ENCODE measurements at places on chromosomes 11 and 22.

GRCh38 chr11:126138636-126139035 lies 72.8 kb downstream of the RPUSD4 start:
- no peak for DNase-seq

DNA sequence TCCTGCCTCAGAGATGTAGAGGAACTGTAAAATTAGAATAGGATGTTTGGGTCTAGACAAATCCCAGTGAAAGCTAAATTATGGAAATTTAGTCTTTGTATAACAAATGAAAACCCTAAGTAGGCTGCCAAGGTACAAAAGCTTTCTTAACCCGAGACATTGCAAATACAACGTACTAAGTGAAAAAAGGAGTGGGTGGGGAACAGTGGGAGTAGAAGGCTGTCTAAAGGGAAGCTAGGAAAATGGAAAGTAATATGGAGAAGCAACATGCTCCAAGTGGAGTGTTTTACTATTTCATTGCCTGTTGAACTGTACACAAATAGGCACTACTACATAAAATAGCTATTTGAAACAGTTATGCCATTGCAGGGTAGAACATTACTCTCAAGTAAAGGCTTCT lies 6.8 kb upstream of the LIN7C start:
- DNase-seq, result no peak

DNA sequence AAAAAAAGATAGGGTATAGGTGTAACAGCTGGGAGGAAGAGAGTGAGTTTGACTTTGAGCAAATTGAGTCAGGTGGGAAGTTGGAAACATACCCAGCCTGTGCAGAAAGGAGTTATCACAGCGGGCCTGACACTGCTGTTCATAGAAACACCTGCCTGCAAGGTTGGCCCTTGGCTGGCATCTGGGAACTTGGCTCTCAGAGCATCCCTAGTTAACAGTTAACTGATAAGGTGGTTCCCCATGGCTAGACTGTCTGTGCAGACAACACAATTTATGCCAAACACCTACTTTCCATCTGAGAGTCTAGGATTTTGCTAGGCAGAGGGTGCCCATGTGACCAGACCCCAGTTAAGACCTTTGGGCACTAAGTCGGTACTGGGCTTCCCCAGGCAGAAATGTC lies 31.4 kb downstream of the ADAMTS8 start:
- DNase-seq, result no peak

DNA sequence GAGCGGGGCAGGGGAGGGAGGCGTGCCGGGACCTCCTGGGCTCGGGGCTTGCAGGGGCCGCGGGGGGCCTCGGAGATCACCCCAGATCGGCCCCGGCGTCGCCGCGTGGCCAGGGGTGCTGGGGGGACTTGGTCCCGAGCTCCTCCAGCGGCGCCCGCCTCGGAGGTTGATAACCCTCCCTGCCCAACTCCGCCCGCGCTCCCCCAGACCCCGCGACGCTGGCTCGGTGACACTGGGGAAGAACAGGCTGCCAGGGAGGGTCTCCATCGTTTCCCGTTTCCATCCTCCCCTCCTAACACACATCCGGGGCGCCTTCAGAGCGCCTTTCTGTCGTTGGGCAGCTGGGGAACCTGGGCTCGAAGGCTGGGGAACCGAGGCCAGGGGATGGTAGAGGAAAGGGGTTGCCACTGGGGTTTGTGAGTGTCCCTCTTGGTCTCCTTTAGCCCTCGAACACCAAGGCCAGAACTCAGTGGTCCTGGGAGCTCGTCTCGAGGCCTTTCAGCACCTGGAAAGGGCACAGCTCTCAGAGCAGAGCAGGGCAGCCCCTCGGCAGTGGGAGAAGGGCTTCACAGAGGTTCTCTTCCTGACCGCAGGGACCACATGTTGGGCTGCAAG lies 431 bp downstream of the SLC37A2 start:
- no peak for DNase-seq

DNA sequence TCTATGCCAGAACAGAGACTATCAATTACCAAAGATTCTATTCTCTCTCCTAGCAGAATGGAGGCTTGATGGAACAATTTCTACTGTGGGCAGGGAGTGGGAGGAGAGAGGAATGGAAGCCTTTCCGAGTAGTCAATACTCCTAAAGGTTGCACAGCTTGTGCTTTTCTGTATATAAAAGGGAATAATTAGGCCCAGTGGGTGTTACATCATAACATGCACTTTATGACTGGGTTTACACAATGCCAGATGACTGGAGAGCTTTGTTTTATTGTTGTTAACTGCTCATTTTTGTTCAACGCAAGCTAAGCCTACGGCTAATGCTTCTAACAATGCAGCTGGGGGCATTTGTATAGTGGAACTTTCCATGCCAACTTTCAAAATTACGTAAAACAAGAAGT lies 2237.9 kb upstream of the RAG2 start:
- no peak for DNase-seq

GRCh38 chr22:43308060-43308830 lies 34.9 kb downstream of the SCUBE1 start:
- no peak for DNase-seq

GRCh38 chr11:82898241-82898640 lies 2.0 kb downstream of the PRCP start:
- DNase-seq, result no peak

DNA sequence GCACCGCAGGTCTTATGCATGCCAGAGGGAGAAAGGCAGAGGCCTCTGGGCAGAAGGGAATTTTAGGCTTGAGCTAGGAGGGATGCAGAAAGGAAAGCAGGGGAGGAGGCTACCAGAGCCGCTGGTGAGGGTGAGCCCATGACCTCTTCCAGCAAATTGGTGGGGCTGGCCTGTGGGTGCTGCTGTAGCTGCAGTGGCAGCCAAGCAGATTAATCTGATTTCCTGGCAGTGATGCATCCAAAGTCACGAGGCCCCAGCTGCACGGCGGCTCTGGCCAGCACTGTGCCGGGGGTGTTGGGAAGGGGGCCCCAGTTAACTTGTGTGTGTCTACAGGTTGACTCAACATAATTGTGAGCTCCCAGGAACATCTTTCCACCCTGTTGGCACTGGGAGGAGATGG lies 41.4 kb upstream of the B3GAT1 start:
- DNase-seq, result no peak

GRCh38 chr11:19365743-19366410 lies 125.1 kb upstream of the E2F8 start:
- DNase-seq, result no peak

- DNase-seq, result no peak
These were observed 20.8 kb downstream of the IL10RA start for GRCh38 chr11:118007040-118007439.

- DNase-seq, result no peak
These were observed 14.6 kb upstream of the MS4A6A start for GRCh38 chr11:60197442-60197841.

- no peak for DNase-seq
These were observed 37.5 kb downstream of the TNRC6B start for GRCh38 chr22:40215266-40215665.
